Activated T-helper 9 cell treated with anti-CD3 and anti-CD28 coated beads, Interleukin-2, amount 50 U/mL, for 16 hours (primary cell): ENCODE measurements at places on chromosomes 3 and 15.

- DNase-seq: no peak
Measured at GRCh38 chr3:25035526-25035925, 392.5 kb upstream of the RARB start.

GRCh38 chr15:43433661-43434303 is 59.2 kb downstream of the TP53BP1 start:
- no peak for DNase-seq

GRCh38 chr3:120162400-120162799 is 68.2 kb upstream of the GSK3B start:
- DNase-seq: no peak

GRCh38 chr3:64355401-64355807 is 130.1 kb upstream of the PRICKLE2 start:
- no peak for DNase-seq

- no peak for DNase-seq
Measured at GRCh38 chr15:89186803-89187202, 34.6 kb downstream of the RLBP1 start.

DNA sequence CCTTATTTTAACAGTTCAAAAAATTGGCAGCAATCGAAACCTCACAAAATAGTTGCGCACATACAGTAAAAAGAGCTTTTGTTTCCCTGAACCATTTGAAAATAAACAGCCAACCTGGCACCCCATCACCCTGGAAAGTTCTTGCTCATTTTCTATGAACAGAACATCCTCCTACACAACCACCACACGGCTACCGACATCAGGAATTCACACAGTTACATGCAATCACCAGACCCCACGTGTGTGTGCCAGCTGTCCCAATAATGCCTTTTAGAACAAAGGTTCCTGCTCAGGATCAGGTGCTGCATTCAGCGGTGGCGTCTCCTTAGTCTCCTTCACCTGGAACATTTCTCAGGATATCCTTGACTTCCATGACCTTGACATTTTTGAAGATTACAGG is 186.5 kb downstream of the KLF13 start:
- no peak for DNase-seq

- DNase-seq: no peak
Measured at GRCh38 chr15:78680431-78681075, 39.5 kb upstream of the CHRNB4 start.

DNA sequence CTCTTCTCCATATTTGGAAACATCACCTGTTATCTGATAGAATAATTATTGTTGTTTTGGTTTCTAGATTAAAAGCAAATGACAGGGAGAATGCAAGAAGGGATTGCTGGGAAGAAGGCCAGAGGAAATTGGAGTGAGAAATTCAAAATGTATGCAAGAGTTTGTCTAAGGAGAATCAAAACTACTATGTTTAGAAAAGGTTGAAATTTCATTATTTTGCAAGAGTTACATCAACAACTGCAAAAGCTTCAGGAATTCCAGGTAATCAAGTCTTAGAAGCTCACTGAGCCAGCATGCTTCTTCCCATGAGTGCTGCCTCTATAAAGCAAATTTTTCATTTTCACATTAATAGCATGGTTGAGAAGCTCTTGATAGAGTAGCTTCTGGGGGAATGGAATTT is 177.2 kb upstream of the GBE1 start:
- DNase-seq: no peak

DNA sequence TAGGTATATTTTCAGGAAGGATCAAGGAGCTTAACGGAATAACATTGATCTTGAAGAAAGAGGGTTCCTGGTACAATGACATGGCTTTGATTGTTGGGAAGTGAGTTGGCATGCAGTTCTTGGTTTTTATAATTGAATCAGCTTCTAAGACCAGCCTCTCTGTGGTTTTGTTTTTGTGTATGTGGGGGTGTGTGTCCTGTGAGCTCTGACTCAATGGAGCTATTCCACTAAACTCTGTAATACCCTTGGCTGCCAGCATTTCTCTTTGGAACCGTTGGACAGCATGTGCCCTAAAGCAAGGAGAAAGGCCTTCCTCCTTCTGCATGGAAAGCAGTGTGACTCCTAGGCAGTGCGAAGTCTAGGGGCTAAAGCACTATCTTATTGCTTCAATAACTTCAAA is 124.8 kb downstream of the EDEM1 start:
- DNase-seq: no peak

DNA sequence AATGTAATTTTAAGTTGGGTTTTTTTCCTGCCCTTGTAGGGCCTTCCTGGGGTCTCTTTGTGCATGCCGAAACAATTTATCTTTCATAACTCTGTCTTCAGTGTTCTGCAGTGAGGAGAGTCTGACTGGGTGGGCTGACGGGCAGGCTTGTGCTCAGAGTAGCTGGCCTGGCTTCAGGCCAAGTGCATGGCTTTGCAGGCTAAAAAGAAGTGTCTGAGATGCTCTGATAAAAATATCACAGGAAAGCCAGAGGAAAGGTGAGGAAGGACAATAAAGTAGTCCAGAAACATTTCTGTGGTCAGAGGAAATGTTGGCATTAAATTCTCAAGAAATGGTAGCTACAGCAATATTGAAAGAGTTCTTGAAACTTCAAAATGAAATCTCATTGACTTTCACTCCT is 25.5 kb downstream of the ST3GAL6 start:
- no peak for DNase-seq

GRCh38 chr3:152038490-152038889 is 165.0 kb downstream of the SUCNR1 start:
- DNase-seq: no peak

DNA sequence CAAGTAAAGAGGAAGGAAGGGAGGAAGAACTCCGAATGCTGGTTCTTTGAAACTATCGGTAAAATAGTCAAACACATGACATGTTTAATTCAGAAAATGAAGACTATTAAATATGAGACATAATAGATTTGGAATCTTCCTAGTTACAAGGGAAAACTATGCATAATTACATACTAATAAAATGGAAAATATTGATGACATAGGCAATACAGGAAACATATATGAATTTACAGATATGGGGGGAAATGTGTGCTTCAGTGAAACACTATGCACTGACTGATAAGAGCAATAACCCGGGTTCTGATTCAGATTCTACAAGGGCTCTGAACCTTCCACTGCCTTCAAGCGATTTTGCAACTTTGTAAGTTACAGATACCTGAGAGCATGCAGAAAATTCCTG is 185.9 kb downstream of the PDE8A start:
- no peak for DNase-seq

GRCh38 chr15:75659928-75660645 is 12.4 kb downstream of the SNX33 start:
- no peak for DNase-seq

GRCh38 chr3:22713936-22714335 is 489.2 kb upstream of the UBE2E2 start:
- DNase-seq: no peak
